ENCODE measurements at places on chromosomes 5 and 9.

DNA sequence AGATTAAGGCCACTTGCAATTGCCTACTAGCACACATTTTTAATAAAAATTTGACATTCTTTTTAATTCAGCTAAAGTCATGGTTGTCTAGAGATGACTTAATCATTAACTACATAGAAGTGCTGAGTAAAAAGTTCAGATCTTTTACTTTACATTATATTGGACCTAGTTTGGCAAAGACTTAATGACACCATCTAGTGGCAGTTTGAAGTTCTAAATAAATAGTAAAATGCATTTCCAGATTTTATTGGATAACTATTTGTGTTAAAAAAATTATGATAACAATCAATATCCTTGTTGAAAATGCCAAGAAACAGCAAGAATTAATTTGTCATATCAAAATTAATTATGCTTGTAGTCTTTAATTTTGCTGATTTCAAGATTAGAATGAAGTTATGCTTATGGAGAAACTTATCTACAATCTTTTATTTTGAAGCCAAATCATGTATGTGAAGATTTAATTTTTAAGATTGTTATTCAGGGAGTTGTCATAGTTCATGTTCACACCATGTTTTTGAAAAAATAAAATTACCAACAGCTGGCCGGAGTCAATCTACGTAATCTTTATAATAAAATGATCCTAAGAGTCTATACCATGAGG lies 69.6 kb upstream of the PJA2 start:
- DNase-seq: no peak

- DNase-seq: no peak
These were observed 555.5 kb downstream of the MAT2B start for GRCh38 chr5:164060786-164061355.

DNA sequence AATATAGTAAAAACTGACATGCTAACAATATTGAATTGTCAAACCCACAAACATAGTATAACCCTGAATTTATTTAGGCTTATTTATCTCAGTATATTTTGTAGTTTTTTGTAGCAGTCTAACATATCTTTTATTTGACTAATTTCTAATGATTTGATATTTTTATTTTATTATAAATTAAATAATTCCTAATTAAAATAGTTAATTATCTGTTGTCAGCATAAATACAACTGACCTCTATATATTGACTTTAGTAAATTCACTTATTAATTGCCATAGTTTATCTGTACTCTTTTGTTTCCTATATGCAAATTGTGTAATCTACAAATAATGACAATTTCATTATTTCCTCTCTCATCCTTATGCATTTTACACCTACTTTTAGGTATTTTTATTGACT lies 215.1 kb upstream of the KIF2A start:
- no peak for DNase-seq

DNA sequence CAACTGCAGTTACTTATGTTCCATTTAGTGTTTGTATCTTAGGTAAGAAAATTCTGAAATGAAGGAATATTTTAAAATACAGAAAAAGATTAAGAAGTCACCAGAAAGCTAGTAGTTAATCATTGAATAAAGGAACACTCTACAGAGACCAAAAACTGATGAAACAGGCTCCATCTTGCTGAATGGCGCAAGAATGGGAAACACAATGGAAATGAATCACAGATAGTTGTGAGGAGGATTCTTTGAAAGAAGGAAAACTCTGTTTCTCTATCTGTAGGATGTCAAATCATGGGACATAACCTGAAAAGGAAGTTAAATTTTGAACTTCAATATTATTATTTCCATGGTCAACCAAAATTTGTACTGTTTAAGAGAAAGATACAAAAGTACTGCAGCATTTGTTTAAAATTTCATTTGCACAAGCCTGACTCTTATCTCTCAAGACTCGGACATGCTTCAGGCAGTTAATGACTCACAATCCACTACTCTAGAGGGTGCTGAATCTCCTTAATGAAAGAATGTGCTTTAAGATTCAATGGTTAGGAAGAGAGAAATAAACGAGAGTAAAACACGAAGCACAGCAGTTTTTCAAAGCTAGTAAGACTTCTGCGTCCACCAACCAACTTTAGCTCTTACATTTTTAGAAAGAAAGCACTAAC lies 1064.4 kb upstream of the DMAC1 start:
- DNase-seq: no peak

DNA sequence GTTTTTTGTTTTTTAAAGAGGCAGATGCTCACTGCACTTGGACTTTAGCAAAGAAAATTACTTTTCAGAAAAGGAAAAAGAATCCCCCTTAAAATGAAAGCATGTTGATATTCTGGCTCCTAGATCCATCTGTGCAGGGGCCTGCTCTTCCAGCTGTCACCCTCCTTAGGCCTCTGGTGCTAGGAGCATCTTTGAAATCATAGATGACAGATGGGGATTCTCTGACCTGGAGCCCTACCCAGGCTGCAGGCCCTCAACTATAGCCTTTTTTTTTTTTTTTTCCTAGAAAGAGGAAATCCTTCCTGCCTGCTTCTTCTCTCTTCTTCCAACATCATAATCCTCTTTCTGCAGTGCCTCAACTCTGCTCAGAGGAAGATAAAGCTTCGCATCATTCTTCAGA lies 16.3 kb upstream of the DCP2 start:
- DNase-seq: no peak

DNA sequence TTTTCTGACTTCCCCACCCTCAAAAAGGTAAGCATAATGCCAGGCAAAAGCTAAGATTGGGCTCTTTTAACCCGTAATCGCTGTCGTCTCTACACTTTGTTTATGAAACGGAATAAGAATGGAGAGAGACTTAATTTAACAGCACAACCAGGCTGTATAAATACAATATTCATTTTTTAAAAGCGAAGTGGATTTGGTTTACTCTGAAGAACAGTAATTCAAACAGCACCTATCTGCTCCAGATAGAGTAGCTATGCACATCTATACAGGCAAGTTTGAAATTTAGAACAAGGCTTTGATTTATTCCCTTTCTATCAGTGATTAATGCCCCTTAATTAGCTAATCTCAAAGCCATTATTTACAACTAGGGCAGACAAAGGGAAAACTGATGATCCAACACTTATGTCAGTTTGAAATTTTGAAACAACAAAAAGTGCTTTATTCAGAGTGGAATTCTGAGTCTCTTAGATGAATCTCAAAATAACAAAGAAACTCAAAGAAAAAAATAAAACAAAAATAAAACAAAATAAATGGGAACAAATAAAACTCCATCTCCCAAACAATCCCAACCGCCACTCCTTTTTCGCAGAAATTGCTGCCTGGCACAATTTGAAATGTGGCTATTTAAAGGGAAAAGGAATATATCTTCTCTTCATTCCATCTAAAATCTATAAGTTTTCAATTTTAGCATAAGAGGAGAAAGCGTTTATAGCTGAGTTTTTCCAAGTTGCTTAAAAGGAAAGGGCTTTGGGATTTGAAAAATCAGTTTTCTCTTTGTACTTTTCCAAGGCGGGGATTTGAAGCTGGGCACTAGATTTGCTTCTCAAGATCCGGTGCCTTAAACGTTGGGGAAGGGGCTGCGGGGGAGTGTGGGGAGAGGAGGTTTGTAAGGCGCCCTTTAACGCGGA lies 298.6 kb downstream of the PARP8 start:
- no peak for DNase-seq

DNA sequence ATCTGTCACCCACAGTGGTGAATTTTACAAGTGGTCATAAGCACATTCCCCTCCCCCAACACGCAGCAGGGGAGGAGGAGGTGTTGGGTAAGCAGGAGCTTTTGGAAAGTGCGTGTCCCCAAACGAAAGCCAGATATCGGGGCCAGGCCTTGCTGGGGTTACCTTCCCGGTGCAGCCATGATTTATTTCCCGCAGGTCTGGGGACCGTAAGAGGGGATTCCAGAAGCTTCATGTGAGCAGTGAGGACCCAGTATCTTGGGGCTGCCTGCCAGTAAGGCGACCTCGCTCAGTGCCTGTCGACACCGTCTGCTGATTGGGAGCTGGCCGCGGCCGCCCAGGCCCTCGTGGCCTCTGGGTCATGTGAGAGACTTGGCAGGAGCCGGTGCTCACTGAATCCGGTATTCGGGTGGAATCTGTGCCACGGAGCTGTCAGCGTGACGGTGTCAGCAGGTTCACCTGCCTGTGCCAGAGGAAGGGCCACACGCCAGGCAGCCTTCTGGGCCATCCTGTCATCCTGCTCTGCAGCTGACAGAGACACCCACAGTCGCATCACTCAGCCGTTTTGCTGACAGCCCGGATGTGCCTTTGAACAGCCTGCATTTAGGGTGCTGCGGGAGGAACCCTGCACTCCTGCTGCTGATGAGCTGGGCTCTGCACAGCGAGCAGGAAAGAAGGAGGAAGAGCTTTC lies 37.3 kb downstream of the SEC61B start:
- DNase-seq: peak; percentile 4

DNA sequence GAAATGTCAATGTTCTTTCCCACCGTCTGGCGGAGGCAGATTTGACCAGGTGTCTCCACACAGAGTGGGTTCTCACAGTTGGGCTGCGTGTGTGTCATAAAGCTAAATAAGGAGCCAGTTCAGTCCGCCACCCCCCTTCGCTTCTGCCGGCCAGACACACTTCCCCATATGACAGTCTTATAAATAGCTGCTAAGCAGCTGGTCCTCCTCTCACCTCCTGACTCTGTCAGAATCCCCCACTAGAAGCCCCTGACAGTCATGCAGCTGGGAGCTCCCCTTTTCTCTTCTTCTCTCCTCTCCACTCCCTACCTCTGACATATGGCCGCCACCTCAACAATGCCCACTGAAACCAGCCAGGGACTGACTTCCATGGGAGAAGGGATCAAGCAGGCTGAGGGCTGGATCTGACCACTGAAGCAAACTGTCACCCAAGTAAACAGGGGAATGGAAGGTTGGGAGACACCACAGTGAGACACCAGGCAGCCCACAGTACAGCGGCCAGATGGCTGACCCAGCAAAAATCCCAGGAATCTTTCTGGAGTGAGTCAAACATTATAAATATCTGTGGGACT lies 141.9 kb upstream of the EFNA5 start:
- DNase-seq: no peak

Data from T-helper 22 cell (primary cell).